Sigmoid colon (tissue), 7 donors: ENCODE measurements at places on chromosomes 6 and 20. TPM values are rescaled to one million over a fixed set of nuclear protein-coding genes. Genes with fewer than 3 reads are reported as not detected.

Gene NELFCD
- 36.3 TPM for total RNA-seq

Gene GNL1
- total RNA-seq = 36.3 TPM

Gene HSPA12B
- 2.2 TPM for total RNA-seq

Gene VWA7
- not detected for total RNA-seq

Gene HDGFL1
- total RNA-seq = not detected

Gene PNLDC1
- not detected for total RNA-seq

Gene GRM4
- 0.14 TPM for total RNA-seq

Gene TFB1M
- 16.8 TPM for total RNA-seq

Gene UNC5CL
- 0.36 TPM for total RNA-seq

Gene ANGPT4
- 0.28 TPM for total RNA-seq

Gene SLC25A27
- total RNA-seq = 39.7 TPM

Gene RAMACL
- 3.0 TPM for total RNA-seq

Gene POM121L2
- not detected for total RNA-seq

GRCh38 chr20:62980380-62980960 is 26.3 kb downstream of the BHLHE23 start:
- DNase-seq = no peak

DNA sequence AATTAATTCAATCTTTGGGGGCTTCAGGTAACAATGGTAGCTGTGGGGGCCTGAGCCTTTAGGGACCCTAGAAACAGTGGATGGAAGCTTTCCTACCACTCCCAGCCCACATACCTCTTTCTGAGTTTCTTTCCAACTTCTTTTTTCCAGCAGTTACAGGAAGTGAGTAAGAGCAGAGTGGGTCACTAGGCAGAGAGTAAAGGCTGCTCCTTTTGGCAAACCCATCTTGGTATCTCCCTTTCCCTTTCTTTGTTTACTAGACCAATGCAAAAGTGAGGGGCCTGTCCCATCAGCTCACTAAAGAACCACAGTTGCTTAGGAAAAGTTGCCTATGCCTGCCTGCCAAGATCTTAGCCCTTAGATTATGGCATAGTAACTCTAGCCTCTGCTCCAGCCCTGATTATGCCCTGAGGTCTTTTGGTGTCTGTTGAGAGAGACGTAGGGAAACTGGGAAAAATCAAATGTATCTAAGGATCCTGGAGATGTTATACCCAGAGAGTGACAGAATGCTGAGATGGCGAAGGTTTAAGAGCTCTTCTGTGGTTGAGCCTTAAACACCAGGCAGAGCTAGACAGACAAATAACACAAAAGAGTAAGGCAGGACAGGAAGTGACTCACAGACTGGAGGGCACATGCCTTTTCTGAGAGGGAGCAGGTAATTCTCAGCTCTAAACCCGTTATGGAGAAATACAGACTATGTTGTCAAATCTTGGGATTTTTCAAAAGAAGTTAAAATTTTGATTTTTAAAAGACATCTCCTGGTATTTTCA is 31.3 kb downstream of the TRMT6 start:
- DNase-seq = no peak

DNA sequence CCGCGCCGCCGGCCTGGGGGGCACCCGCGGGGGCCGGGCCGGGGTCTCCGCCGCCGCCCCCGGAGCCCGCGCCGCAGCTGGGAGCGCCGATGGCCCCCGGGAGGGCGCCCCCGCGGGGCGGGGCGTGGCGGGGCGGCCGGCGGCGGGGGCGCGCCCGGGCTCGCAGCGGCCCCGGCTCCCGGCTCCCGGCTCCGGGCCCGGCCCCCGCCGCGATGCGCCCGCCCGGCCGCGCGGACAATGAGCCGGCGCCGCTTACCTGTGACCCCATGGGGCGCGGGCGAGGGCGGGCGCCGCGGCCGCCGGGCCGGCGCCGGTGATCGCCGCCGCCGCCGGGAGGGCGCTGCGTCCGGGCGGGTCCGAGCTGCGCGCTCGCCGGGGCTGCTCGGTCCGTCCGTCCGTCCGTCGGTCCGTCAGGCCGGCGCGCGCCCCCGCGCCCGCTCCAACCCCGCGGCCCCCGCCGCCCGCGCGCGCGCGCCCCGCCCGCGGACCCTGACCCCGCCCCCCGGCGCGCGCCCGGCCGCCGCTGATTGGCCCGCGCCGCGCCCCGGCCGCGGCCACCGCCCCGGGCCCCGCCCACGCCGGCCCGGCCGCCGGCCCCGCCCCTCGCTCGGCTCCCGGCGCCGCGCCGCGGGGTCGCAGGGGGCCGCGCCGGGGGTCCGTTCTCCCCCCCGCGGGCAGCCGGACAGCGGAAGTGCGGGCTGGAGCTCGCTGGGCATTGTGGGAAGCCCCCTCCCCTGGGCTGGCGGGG is at the start of gene ZBTB46:
ZBTB46 (minus strand) TSS at position 424 of the 748 bp plus-strand sequence. CDS start 40,507 bp downstream, outside the sequence.
- no peak for DNase-seq

DNA sequence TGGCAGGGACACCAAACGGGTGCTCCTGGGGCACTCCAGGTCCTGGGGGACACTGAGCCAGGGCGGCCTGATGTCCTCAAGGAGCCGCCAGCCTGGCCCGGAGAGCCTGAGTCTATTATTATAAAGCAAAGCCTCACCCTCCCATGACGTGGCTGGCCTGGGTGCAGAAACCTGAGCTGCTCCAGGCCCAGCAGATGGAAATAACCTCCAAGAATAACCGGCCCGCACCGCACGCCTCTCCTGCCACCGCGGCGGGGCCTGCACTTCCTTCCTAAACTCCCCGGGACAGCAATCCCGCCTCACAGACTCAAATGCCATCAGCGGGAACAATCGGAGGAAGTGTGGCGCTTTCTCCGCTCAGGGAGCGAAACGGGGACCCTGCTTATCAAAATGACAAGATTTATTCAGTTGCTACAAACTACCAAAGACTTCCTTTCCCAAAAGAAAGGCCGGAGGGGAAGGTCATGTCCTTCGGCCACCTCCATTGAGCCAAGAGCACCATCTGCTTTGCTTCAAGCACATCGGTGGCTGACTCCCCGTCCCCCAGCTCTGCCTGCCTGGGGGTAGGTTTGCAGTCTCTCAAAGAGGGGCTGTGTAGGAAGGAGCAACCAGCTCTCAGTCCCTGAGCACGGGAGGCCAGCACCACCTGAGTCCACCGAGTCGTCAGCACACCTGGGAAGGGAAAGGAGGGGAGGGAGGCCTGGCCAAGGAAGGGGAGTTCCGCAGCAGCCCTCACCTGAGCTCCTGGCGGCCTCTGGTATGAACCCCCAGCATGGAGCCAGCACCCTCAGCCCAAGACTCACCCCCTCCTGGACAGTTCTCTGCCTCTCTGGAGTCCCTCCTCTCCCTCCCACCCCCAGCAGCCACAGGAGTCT is 78.6 kb upstream of the QKI start:
- DNase-seq = peak; percentile 78

- no peak for DNase-seq
These were observed 75.6 kb downstream of the PRND start for GRCh38 chr20:4797275-4797674.

DNA sequence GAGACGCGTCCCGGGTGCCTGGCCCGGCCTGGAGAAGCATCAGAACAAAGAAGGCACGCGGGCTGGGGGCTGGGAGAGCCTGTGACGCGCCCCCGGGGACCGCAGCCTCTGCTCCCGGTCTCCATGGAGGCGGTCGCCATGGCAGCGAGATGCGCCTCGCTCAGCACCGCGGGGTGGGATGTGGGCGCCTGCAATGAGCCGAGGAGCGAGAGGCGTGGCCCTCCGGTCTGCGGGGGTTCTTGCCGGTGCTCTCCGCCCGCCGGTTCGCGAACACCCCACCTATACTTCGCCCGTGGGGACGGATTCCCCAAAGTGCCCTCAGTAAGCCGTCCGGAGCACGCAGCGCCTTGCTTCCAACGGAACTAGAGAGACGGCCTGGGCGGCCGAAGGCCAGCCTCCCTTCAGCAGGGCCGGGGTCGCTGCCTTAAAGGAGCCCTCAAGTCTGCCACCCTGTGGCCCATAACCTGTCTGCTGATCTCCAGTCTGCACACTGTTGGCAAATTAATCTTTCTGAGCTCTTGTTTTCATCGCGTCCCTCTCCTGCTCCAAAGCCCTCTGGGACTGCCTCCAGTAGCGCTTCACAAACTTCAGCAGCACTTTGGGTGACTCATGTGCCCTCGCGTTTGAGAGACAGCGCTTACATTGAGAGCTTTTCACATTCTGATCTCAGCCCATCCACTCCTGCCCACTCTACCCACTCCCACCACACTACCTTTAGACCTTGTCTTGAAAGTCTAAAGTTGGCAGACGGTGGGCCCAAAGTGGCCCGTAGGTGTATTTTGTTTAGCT is 983 bp upstream of the ADISSP start:
- DNase-seq = peak; percentile 91

GRCh38 chr20:63682384-63683139 is 13.9 kb upstream of the TNFRSF6B start:
- DNase-seq = peak; percentile 92

DNA sequence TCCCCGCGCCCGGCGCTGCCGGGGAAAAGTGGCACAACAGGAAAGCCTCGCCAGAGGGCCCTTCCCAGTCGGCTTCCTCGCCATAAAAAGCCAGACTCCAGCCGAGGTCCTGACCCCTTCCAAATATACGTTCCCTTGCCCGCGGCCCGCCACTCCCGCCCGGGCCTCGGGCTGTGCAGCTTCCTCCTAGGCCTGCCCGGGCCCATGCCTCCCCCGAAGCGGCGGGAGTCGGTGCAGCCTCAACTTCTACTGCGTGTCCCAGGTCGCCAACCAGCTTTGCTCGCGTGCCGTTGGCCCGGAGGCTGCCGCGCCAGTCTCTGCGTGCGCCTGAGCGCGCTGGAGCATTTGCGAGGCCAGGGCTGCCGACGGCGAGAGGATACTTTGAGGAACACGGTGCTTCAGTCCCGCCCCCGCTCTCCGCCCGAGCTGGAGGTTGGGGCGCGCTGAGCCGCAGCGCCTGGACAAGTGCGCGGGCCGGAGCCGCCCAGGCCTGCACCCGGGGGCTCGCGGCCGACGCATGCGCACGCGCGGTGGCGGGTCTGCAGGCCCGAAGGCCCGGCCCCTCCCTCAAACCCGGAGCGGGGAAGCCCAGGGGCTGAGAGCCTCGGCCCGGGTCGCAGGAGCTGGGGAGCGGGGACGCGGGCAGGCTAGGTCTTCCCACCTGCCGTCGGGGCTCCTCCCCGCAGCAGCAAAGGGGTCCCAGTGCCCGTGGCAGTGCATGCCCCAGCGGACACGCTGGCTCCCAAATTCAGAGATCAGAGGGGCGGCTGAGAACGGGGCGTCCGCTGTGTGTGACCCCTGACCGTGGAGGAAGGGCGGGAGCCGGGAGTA is 10.2 kb downstream of the FOXC1 start:
- DNase-seq = peak; percentile 56

DNA sequence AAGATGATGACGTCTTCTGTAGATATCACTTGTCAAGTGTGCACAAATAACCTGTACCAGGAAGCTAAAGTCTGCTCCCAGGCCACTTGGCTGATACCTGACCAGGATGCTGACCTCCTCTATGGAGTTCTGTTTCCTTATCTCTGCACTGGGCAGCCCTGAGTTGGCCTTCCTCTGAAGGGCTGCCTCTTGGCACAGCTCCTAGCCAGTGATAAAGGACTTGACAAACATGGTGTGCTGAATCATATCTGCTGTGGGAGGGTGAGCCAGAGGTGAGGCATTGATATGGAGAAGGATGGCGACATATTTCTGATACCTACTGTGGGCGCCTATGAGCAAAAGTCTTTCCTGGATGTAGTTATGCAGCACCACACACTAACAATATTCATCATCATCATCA is 32.8 kb upstream of the FOXA2 start:
- no peak for DNase-seq

- no peak for DNase-seq
These were observed 604.7 kb upstream of the CITED2 start for GRCh38 chr6:139979021-139979725.

DNA sequence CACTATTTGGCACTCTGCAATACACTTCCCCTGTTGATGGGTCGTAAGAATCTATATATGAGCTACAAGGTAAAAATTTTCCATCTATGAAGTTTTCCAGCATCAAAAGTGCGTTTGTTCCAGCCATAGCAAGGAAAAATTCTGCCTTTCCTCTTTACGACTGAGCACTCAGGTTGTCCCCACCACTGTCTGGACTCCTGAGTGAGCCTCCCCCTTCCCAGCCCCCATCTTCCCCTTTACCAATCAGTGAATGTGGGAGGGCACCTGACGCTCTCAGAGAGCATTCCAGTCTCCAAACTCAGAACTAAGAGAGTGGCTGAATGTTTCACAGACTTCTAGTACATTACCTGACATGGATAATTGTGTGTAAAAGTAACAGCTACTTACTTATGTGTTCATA is at the start of gene ALDH8A1:
ALDH8A1 (minus strand) TSS at position 175 of the 400 bp plus-strand sequence; CDS start at position 127, 48 bp downstream.
- no peak for DNase-seq

DNA sequence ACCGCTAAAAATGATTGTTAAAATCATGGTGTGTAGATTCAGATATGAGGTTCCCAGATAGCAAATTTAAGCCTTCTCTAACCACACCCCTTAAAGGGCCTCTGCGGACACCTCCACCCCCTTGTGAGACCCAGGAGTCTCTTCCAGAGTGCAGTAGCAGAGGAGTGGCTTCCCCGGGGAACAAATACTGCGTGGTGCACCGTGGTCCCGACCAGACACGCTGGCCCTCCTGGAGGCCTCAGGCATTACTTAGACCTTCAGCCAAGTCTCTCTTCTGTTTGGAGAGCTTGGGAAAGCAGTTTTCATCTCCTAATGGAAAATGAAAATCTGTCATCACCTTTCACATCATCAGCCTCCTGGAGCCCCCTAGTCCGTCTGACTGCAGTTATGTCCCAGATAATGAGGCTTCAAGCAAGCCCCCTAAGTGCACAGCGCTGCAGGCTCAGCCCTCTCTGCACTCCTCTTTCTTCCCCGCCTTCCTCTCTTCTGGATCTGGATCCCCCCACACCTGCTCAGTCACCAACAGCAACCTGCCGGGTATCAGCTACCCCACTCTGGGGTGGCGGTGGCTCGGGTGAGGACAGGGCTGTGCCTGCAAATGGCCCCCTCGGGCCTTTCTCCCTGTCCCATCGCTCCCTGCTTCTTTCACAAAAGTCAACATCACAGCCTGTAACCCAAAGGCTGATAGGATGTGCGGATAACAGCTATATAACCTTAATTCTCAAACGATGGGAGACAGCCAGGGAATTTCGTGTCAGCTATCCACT is 58.8 kb upstream of the TAGAP start:
- no peak for DNase-seq

- DNase-seq = no peak
These were observed 34.4 kb upstream of the CDH22 start for GRCh38 chr20:46342451-46343347.

DNA sequence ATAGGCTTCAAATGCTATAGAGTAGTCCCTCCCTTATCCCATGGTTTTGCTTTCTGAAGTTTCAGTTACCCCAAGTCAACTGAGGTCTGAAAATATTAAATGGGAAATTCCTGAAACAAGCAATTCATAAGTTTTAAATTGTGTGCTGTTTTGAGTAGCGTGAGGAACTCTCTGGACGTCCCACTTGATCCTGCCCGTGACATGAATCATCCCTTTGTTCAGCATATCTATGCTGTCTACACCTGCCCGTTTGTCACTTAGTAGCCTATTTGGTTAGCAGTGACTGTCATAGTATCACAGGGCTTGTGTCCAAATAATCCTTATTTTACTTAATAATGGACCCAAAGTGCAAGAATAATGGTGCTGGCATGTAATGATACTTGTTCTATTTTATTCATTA is 5.0 kb downstream of the PCMT1 start:
- no peak for DNase-seq

GRCh38 chr6:101534386-101534785 is 140.9 kb downstream of the GRIK2 start:
- no peak for DNase-seq
